NT2/D1 (cell line): ENCODE measurements at places on chromosomes 2 and 18.
A peak's percentile ranks its signal among the peaks of the same experiment; 100 is the strongest.

- peak; percentile 89 for DNase-seq
Observed at GRCh38 chr2:7672027-7672684, 754.9 kb downstream of the RNF144A start.

- DNase-seq = no peak
Observed at GRCh38 chr18:71114550-71115210, 825.8 kb downstream of the SOCS6 start.

DNA sequence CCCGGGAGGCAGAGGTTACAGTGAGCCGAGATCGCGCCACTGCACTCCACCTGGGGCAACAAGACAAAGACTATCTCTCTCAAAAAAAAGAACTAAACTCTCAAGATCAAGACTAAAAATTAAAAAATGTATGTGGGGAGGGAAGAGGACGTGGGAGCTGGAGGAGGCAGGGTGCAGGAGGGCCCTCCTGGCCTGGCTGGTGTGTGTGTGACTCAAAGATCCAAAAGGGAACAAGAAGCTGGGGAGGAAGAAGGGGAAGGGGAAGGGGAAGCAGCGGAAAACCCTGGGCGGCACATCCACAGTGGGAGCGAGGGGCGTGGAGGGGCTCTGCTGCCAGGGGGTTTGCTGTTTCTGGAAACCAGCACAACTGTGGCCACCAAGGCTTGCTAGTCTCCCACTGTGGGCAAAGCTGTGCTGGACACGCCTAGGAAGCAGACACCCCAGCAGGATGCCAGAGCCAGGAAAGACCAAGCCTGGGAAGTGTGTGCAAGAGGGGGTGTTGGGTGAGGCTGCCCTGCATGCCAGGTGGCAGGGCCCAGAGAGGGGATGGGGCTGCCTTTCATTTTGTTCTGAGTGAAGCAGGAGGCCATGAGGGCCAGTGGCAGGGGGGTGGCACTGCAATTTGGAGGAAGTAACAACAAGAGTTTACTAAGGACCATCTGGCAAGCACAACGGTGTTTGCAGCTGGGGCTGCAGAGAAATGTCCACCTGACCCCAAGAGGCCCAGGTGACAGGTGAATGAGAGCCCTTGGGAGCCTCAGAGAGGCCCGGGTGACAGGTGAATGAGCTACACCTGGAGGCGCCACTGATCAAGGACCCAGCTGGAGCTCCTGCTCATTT lies 44.5 kb downstream of the ANO7 start:
- DNase-seq = no peak

- DNase-seq = no peak
Observed at GRCh38 chr2:219247678-219248642, 2.7 kb downstream of the STK16 start.

- no peak for DNase-seq
Observed at GRCh38 chr2:9883897-9884296, 40.6 kb downstream of the TAF1B start.

DNA sequence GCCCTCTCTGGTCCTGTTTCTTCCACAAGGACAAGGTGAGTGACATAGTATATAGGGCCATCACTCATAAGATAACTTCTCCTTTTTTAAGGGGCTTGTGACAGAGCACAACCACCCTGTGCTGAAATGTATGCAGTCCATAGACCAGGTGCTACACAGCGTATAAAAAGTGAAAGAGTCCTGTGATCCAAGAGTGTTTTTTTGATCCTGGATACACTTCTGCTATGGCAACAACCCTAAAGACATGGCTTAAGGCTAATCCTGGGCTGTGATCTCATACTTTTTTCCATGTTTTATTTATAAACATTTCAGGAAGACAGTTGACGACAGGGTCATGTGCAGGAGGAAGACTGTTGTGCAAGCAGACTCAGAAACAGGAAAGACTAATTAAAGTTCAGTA lies 400.5 kb upstream of the TCF4 start:
- no peak for DNase-seq

DNA sequence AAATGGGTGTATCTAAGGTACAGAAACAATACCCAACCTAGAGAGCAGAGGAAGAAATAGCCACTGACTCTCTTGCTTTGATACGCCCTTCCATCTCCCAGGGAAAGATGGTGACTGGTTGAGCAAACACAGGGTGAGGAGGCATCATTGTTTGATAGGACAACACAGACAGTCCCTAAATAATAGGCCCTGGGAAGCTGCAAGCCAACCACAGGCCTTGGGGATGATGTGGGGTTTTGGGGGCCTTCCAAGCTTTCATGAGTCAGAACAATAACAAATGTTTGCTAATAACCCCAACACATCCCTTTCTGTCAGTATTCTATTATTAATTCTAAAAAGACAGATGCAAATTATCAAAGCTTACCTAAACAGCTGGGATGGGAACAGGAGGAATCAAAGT lies 9.8 kb downstream of the LGALSL start:
- no peak for DNase-seq

- peak; percentile 28 for DNase-seq
Observed at GRCh38 chr2:217289907-217290280, 430.0 kb upstream of the TNP1 start.

- DNase-seq = no peak
Observed at GRCh38 chr18:79221136-79221535, 151.9 kb downstream of the ATP9B start.
